ENCODE measurements at places on chromosomes 2 and 18.

DNA sequence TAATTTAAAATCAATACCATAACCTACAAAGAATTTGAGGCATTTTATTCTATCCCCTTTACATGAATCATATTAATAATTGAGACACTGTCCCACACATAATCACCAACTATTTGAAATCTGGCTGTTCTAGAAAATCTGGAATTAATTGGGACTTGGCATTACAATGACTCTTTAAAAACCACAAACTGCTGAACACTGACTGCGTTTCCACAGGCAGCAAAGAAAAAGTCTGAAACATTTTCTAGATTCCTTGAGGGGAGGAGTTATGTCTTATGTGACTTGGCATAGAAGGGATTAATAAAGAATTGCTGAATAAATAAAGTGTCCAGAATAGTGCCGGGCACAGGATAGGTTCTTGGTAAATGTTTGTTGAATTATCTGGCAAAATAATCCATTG is 61.4 kb downstream of the GPR39 start:
- DNase-seq = no peak

DNA sequence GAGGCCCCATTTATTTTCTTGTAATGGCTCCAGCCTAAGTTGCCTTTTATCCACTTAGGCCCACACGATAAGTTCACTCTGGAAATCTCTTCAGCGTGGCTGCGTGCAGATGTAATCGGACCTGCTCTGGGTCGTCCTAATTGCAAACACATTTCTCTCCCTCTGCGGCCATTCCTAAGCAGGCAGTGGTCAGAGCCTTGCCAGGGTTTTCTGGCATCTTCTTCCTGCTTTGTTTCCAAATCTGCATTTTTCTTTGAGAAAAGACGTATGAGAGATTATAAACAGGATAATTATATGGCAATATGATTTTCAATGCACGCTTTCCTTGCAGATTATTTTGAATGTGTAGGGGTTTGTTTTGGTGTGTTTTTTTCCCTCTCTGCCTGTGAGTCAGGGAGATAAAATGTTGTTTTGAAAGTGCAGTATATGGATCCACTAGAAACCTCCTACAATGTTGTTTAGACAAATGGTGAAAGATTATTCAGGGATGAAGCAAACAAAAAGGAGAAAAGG is 239.4 kb upstream of the TANK start:
- no peak for DNase-seq

GRCh38 chr2:25105336-25106085 is 62.9 kb downstream of the POMC start:
- DNase-seq = peak; percentile 39

DNA sequence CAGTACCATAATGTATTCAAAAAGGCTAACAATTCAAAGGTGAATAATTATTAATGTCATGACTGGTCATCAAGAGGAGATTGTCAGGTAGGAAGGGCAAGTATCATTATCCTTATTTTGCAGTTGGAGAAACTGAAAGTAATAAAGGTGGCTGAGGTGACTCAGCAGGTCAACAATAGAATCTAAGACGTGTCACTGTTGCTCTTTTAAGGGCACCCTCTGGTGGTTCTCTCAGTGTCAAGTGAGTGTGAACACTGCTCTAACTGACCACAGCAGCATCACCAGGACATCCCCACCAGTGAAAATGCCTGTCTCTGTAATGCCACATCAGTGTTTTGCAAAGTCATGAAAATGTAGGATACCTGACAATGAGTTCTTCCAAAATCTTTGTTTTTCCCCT is 69.7 kb downstream of the DCC start:
- no peak for DNase-seq

GRCh38 chr18:30106356-30106755 is 936.2 kb downstream of the DSC3 start:
- DNase-seq = no peak

GRCh38 chr2:121803503-121803902 is 48.1 kb downstream of the TSN start:
- no peak for DNase-seq

DNA sequence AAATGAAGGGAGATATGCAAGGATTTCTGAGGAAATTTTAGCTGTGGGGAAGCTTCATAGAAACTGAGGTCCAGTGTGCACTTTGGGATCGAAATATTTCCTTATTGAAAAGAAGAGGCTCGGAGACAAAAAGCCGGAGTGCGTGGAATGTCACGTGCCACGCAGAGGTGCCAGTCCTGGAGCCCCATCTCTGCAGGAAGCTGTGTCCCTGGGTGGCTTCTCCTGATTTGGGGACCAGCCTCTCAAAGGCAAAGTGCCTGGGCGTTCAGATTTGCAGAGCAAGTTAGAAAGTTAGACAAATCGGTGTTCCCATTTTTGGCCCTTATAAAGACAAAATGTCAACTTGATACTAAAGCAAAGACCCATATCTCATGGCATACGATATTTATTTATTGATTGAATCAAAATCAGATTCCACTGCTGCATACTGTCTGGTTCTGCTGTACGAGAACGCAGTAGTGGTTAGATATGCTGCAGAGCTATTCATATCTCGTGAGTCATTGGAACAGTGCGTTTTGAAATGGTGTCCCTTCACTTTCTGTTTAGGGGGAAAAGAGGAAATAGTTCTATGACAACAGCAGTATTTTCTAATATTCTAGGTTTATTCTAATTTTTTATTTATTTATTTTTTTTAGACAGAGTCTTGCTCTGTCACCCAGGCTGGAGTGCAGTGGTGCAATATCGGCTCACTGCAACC is 9.1 kb upstream of the ATG16L1 start:
- no peak for DNase-seq

DNA sequence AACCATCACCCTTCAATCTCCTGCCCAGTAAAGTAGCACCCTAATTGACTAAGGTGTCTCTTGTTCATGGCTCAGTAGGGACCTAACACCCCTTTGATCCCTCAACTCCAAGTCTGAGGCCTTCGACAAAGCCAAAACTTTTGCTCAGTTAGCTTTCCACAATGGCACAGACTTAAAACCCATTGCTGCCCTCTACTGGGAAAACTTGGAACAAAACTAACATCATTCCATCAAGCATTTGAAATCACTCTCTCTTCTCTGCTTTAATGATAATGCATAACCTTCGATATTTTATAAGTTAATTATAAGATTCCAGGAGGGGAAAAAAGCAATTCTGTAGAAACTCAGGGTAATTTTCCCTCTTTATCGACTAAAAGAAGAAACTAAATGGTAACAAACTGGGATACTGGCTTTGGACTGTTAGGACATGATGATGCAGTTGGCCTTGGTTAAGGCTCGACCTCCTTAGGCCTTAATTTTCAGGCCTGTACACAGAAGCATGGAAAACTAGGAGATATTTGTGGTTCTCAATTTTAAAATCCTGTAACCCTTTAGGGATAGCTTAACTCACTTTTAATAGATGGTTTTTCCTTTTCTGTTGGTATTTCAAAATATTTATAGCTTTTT is 127.8 kb downstream of the STK39 start:
- no peak for DNase-seq

GRCh38 chr2:59000796-59001195 is 759.7 kb upstream of the FANCL start:
- DNase-seq = no peak

DNA sequence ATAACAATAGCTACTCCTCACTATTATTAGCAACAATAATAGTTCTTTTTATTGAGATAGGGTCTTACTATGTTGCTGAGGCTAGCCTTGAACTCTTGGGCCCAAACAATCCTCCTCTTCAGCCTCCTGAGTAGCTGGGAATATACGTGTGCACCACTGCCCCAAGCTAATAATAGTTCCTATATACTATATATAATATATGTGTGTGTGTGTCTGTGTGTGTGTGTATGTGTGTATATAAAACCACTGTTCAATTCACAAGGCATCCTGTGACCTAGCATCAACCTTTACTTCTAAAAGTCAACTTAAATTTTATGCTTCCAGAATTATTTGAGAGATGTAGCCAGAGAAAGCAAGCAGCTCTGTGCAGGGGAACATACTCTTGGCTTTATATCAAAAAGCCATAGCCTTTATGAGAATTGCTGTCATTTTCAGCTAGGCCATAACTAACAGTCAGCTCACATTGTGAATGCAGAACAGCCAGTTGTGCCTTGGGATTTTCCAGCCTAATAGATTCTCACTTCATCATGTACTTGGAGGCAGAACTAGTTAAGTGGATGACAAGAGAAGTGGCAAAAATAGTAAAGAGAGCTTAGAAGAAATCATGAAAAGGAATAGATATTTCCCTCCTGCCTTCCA is 665.5 kb downstream of the NYAP2 start:
- no peak for DNase-seq

GRCh38 chr2:241730671-241731293 is 3.6 kb upstream of the D2HGDH start:
- no peak for DNase-seq

DNA sequence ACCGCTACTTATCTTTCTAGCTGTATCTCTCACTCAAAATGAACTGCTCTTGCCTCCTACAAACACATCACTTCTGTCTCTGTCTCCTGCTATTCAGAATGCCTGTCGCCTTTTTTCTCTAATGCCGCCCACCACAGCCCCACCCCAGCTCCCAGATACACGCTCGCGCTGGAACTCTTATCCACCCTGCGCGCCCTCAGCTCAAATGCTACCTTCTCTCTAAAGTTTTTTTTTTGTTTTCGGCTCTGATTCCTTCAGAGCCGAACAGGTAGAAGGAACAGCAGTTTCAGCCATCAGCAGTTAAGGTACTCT is 3.9 kb upstream of the SOS1 start:
- DNase-seq = no peak

DNA sequence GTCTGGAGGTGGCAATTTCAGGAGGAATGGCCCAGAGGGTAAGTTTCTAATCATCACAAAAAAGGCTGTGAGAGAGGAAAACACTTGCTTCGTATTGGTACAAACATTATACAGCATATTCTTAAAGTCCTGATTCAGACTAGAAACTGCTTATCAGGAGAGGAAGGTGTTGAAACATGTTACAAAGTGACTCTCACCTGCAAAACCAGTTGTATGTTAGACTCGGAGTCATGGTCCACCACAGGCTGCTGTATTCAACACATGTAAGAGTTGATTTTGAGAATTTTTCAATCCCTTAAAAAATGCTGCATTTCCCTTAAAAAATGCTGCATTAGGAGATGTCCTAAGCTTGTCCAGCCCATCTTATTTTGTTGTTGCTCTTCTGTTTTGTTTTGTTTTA is 61.5 kb downstream of the MBP start:
- no peak for DNase-seq

GRCh38 chr2:151947813-151948165 is 119.6 kb upstream of the ARL5A start:
- DNase-seq = peak; percentile 53

Measured in occipital lobe (tissue), 3 donors.